CD4-positive, alpha-beta T cell treated with Interleukin-17A for 4 hours (primary cell): ENCODE measurements at places on chromosomes 1 and 21.

GRCh38 chr21:35457097-35457804, 408.1 kb upstream of the RUNX1 start:
- no peak for DNase-seq

- DNase-seq = no peak
These were observed 35.3 kb downstream of the DDR2 start for GRCh38 chr1:162667381-162668080.

- DNase-seq = peak; percentile 3
These were observed 120.0 kb downstream of the SETD4 start for GRCh38 chr21:35940074-35940927.

DNA sequence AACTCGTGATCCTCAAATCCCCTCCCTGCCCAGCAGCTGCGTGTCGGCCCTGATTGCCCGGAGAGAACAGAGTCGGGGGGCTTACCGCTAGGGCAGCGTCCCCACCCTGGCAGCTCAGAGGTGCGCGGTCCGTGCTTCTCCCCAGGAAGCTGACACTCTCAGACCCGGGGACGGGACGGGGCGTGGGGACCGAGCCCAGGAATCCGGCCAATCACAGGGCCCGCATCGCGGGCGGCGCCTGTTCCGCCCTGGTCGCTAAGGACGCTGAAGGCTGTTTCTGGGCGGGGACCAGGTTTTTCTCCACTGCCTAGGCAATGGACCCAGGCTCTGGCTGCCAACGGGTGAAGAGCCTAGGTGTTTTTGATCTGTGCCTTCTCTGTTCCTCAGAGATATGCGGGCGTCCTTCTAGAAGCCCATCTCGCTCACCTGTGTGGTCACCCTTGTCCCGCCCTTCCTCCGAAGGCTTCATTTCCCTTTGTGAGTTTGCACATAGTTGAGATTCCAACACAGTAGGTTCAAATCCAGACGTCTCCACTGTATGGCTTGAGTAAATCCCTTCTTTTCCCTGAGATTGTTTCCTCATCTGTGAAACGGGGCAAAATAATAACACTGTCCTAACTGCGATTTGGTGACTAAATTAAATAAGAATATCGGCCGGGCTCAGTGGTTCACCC, at the start of gene C1orf87:
Gene C1orf87, minus strand, starts transcription at position 166 of the 674 bp plus-strand sequence. CDS start 1,127 bp downstream, outside the sequence.
- DNase-seq = no peak

DNA sequence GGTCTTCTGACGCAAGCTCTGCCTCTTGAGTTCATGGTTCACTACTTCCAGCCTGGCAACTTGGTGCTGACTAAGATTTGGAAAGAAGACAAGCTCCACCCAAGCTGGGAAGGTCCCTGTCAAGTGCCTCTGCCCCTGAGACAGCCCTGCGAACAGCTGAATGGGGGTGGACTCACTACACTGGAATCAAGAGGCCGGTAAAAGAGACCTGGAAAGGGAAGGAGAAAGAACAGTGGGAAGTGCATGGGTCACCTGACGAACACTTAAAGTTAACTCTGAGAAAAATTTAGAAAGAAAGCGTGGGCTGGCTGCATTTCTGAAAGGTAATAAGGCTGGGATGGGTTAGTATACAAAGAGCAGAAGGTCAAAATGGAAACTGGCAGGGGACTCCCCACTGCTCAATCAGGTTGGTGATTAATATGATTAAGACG, 26.1 kb upstream of the ZNF496 start:
- DNase-seq = no peak

DNA sequence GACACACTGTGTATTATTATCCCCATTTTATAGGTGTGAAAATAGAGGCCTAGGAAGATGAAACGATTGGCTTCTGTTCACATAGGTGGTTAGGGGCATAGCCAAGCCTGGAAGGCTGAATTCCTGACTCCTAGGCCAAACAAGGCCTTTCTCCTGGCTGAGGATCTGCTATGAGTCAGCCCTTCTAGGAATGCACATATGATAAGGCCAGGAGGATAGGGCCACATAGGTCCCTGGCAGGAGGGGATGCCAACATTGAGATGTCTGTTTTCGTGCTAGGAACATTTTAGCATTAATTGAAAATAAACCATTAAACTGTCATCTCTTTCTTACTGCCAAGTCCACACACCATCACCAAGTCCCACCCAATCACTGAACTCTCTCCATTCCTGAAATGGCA, 9.2 kb downstream of the CSMD2 start:
- DNase-seq = no peak
